B cell (primary cell): ENCODE measurements at places on chromosomes 4 and X. TPM values are rescaled to one million over a fixed set of nuclear protein-coding genes. Genes with fewer than 3 reads are reported as not detected.

GYG2 gene
- total RNA-seq, result not detected in 2 replicates

ADH1C gene
- not detected in 2 replicates for total RNA-seq

GASK1B gene
- total RNA-seq, result 0.07 and 0.39 TPM in 2 replicates

CSAG3 gene
- total RNA-seq, result not detected in 2 replicates

BEX1 gene
- total RNA-seq, result 0.39 TPM in 1 of 2 replicates, not detected in the other

DTHD1 gene
- not detected in 2 replicates for total RNA-seq

MEPE gene
- total RNA-seq, result not detected in 2 replicates

MED14 gene
- total RNA-seq, result 63.5 and 67.1 TPM in 2 replicates

LNX1 gene
- 0.10 TPM in 1 of 2 replicates, not detected in the other for total RNA-seq

GAGE12E gene
- total RNA-seq, result not detected in 2 replicates

AMBN gene
- not detected in 2 replicates for total RNA-seq

TBC1D19 gene
- total RNA-seq, result 10.0 and 11.0 TPM in 2 replicates

LINC00632 gene
- not detected in 2 replicates for total RNA-seq
